ENCODE measurements at places on chromosomes 16 and 17. TPM values are rescaled to one million over a fixed set of nuclear protein-coding genes. Genes with fewer than 3 reads are reported as not detected.
A peak's percentile ranks its signal among the peaks of the same experiment; 100 is the strongest.

Gene ERN2
- 0.29 TPM for total RNA-seq

Gene ASPA
- total RNA-seq = 8.2 TPM

GRCh38 chr16:48448841-48449481 is 63.7 kb upstream of the SIAH1 start:
- DNase-seq = no peak

GRCh38 chr17:35084987-35085386 is 21.5 kb upstream of the RFFL start:
- DNase-seq = no peak

GRCh38 chr16:30958175-30959079 is 873 bp downstream of the SETD1A start:
- peak; percentile 83 for DNase-seq

DNA sequence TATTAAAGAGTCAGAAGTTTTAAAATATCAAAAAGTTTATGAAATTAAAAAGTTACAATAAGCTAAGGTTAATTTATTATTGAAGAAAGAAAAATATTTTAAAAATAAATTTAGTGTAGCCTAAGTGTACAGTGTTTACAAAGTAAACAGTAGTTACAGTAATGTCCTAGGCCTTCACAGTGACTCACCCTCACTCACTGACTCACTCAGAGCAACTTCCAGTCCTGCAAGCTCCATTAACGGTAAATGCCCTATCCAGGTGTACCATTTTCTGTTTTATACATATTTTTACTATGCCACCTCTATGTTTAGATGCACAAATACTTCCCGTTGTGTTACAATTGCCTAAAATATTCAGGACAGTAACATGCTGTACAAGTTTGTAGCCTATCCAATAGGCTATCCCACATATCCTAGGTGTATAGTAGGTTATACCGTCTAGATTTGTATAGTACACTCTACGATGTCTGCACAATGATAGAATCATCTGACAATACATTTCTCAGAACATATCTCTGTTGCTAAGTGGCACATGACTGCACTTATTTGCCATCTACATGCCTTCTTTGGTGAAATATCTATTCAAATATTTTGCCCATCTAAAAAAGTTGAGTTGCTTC is 67.2 kb upstream of the WSB1 start:
- DNase-seq = no peak

DNA sequence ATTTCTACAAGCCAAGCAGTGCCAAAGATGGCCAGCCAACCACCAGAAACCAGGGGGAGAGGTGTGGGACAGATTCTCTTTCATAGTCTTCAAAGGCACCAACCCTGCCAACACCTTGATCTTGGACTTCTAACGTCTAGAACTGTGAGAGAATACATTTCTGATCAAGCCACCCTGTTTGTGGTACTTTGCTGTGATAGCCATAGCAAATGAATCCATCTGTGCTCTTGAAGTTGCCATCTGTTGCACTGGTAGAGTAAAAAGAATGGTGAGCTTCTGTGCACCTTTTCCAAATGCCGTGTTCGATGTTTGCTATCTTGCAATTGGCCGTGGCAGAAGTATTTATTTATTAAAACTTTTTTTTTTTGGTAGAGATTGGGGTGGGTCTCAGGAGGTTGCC is 16.7 kb upstream of the ADGRG1 start:
- peak; percentile 1 for DNase-seq

GRCh38 chr16:23728112-23728477 is 15.1 kb upstream of the ERN2 start:
- DNase-seq = no peak

DNA sequence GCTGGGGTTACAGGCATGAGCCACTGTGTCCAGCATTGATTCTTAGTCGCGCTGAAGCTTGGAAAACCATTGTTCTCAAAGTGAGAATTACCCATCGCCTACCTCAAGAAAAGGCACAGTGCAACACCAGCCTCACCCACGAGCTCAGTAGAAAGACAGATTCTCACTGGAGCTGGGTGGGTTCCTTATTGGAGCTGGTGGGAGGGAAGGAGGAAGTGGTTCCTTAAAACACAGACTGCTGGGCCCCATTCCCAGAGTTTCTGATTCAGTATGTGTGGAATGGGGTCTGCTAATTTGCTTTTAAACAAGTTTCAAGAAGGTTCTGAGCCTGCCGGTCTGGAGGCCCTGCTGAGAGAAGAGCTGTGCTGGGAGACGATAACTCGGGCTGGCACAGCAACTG is 264.7 kb downstream of the ENGASE start:
- DNase-seq = no peak

DNA sequence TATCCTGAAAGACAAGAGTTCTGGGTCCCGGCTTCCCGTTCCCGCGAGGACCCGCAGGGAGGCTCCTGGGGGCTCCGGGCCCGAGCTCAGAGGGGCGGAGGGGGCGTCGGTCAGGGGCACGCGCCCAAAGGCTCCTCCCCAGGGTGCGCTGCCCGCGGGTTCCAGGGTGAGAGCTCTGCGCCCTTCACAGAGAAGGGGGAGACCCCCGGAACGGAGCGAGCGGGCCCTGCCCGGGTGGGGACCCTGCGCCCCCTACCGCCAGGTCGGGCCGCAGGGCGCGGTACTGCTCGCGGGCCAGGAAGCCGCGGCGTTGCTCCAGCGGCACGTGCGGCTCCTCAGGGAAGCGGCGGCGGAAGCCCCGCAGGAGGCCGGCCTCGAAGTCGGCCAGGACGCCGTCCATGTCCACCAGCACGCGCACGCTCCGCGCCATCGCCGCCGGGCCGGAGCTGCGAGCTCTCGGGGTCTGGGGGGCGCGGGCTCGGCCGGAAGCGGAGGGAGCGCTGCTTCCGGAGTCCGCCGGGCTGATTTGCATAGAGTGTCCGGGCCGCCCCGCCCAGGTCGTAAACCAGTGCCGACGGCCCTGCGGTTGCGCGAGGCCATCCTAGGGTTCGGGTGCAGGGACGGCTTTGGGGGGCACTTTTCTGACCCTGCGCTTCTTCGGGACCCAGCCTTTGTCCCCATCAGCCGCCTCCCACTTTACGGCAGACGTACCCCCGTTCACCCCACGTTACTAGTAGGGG is at the start of gene NT5C:
TSS of gene NT5C (minus strand) at position 465 of the 740 bp plus-strand sequence. CDS start at position 430, 35 bp downstream.
- peak; percentile 93 for DNase-seq

DNA sequence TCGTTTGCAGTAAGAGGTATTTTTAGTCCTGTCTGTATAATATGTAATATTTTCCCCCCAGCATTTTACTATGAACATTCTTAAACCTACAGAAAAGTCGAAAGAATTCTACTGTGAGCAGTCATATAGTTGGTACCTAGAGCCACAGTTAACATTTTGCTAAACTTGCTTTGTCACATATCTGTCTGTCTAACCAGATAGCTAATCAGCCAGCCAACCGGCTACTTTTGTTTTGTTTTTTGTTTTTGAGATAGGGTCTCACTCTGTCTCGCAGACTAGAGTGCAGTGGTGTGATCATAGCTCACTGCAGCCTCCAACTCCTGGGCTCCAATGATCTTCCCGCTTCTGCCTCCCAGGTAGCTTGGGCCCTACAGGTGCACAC is 73.3 kb downstream of the ABCC1 start:
- DNase-seq = no peak

DNA sequence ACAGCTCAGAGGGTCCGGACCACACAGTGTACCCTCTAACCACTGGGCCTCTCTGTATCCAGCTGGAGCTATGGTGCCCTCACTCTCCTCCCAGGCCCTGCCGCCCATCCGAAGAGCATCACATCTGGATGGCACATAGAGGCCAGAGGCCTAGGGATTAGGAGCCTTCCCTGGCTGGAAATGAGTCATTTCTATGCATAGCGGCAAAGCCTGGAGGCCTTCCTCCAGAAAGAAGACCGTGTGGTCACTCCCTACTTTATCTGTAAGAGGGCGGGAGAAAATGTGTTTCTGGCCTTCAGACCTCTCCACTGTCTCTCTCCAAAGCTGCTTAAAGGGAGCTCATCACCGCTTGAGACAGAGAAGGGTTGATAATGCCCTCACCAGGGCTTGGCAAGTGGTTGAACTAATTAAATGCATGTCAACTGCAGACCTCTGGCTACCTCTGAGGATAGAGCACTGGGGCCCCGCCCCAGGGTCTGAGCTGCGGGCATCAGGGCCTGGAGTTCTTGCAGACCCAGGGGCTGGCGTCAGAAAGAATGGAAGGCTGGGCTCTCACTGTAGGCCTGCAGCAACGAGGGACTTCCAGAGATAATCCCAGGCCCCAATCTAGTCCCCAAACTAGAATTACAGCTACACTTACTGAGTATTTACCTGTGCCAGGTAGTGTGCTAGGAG is 122.2 kb downstream of the IRX5 start:
- peak; percentile 34 for DNase-seq
